ENCODE measurements at places on chromosomes 16 and 17.

- DNase-seq: no peak
These were observed 1.9 kb upstream of the PLEKHG4 start for GRCh38 chr16:67277294-67277998.

DNA sequence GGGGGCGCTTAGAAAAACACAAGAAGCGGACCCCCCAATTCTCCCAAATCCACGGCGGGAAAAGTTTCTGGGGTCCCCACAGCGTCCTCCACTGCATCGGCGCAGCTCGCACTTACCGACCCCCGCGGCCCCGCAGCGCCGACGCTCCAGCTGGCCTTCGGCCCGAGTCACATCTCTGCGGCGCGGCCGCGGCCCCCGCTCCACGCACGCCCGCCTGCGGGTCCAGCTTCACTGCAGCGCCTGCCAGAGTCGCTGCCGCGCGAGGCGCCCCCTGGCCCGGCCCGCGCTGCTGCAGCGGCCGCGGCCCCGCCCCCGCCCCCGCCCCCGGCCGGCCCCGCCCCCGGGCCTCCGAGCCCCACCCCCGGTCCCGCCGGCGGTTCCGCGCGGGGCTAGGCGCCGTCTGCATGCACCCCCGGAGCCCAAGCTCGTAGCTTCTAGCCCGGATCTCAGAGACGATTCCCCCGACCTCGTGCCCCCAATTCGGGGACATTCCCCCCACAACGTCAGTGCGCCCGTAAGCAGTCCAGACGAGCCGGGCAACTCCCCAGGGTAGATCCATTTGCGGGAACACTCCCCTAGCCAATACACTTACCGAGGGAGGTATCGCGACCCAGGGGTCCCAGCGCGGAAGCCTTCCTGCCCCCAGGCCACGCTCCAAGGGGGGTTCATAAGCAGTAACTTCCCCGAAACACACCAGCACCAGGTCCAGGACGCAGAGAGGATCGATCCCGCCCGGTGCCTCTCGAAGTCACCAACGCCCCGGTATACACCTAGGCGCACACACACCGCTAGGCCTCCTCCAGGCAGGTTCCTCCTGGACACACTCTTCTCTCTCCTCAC lies at the start of gene GPRC5B:
GPRC5B (minus strand) TSS at position 238 of the 840 bp plus-strand sequence. CDS start 12,003 bp downstream, outside the sequence.
- DNase-seq: peak; percentile 43

GRCh38 chr17:2690165-2691068 lies 21.1 kb downstream of the CLUH start:
- DNase-seq: peak; percentile 4

DNA sequence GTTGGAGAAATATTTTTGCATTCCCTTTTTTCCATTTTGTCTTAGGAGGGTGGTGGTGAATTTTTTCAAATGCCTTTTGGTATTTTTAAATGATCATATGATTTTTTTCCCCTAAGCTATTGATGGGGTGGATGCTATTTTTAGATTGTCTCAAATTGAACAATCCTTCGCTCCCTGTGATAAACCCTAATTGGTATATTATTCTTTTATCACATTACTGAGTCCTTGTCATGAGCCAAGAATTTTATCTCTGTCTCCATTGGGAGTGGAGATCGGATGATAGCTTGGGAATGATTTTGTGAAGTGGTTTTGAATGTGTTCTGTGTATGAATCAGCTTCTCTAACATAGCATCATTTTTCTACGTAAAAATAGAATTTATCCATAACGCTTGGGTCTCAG lies 15.4 kb downstream of the NECAB2 start:
- no peak for DNase-seq

GRCh38 chr17:15436473-15437302 lies 30.7 kb downstream of the CDRT4 start:
- peak; percentile 12 for DNase-seq

GRCh38 chr16:20318006-20318405 lies 9.3 kb downstream of the GP2 start:
- no peak for DNase-seq

DNA sequence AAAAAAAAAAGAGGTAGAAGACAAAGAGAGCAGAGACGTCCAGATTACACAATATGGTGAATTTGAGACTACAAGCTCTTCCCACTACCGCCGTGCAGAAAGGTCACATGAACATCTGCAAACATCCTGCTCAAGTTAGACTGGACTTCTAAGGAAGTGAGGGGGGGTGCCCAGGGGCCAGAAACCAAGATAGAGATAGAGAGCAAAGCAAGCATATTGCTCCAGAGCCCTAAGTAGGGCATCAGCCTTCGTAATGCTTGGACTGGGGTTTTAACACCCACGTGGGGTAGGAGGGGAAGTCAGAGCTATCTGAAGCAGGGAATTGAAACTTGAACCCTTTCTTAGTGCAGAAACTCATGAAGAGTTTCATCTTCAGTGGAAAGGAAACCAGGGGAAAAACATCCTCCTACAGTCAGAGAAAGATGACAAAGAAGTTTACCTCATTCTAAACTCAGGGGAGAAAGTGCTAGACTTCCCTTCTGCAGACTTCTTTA lies 8.7 kb downstream of the CLEC19A start:
- peak; percentile 42 for DNase-seq

DNA sequence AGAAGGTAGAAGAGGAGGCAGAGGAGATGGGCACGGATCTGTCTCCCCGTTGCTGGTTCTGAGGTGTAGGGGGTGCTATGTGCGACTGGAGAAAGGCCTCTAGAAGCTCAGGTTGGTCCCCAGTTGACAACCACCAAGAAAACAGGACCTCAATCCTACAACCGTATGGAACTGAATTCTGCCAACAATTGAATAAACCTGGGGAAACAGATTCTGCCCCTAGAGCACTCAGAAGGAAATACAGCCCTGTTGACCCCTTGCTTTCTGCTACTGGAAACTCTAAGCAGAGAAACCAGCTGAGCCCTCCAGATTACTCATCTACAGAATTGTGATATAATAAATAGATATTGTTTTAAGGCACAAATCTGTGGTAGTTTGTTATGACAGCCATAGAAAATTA lies 313.0 kb upstream of the GOT2 start:
- no peak for DNase-seq

- DNase-seq: no peak
These were observed 14.2 kb downstream of the NKIRAS2 start for GRCh38 chr17:42034059-42034458.

Measured in GM19239 (cell line).